Endothelial cell (in vitro differentiated cells): ENCODE measurements at places on chromosomes 5 and 9.
A peak's percentile ranks its signal among the peaks of the same experiment; 100 is the strongest.

- no peak for DNase-seq
These were observed 14.0 kb downstream of the OR13J1 start for GRCh38 chr9:35856206-35856605.

DNA sequence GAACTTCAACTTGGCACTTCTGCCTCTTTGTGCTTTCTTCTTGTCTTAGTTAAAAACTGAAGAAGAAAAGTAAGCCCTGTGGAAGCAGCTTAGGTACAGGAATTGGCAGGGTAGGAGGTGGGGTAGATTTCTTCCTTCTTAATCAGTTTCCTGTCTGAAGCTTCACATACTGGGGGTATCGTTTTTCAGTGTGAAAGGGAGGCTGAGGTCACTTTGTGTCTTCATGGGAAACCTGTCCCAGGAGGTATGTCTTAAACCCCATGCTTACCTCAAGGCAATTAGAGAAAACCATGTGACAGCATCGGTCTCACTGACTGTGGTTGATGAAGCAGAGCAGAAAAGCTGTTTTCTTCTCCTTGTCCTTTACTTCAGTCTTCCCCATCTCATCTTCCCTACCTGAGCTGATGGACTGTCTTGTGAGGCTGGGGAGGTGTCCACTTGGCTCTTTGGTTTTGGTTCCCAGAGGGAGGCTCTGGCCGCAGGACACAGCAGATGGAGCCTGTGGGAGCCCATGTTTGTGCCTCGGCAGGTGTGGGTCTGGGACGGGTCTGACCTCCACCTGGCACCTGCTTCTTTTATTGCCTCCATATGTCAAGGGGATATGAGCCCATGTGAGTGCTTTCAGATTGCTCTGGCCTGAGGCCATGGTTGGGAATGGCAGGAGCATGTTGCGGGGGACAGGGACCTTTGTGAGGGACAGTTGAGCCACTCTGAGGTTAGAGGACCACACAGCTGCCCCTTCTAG lies 47.0 kb downstream of the SH3GL2 start:
- DNase-seq = no peak

- no peak for DNase-seq
These were observed at the start of gene LMX1B for GRCh38 chr9:126613651-126614050. Gene LMX1B, plus strand, starts transcription at chr9:126613928. Its CDS starts 522 bp downstream, at chr9:126614450.

GRCh38 chr9:110187126-110187525 lies 20.8 kb downstream of the C9orf152 start:
- DNase-seq = no peak

- peak; percentile 82 for DNase-seq
These were observed 17.8 kb downstream of the NANS start for GRCh38 chr9:98074115-98074990.

GRCh38 chr9:127154003-127154389 lies 31.6 kb upstream of the ANGPTL2 start:
- no peak for DNase-seq

DNA sequence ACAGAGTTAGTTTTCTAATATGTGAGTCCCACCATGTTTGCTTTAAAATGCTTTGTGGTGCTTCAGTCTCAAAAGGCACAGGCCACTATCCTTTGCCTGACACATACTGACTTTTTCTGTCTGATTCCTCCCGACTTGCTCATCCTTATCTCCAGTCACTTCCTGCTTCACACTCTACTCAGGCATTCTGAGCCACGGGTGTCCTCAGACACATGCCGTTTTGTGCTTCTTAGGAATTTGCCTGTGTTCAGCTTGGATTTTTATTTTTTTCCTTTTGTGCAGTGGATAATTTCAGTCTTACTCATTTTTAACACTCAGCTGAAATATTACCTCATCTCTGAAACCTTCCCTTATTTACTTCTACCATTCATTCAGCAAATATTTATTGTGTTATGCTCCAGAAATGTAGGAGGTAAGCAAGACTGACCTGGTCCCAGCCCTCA lies 54.1 kb downstream of the MAN2A1 start:
- DNase-seq = no peak

DNA sequence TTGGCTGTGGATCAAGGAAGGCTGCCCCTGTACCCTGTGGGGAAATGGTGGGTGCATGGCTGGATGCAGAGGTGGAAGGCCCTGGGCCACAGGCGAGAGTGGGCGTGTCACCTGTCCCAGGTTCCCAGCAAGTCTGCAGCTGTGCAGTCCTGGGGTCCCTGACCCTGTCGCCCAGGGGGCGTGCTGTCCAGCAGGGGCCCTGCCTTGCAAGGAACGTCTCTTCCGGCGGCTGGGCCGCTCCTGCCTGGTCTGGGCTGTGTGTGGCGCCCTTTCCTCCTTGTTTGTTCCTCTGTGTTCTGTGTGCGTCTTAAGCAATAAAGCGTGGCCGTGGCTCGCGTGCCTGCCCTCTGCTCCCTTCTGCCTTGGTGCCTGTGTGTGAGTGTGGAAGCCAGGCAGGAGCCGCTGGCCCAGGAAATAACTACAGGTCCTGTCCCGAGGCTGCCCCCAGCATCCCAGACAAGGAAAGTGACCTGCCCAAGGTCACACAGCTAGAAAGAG lies 8.4 kb downstream of the SLC2A6 start:
- DNase-seq = no peak

DNA sequence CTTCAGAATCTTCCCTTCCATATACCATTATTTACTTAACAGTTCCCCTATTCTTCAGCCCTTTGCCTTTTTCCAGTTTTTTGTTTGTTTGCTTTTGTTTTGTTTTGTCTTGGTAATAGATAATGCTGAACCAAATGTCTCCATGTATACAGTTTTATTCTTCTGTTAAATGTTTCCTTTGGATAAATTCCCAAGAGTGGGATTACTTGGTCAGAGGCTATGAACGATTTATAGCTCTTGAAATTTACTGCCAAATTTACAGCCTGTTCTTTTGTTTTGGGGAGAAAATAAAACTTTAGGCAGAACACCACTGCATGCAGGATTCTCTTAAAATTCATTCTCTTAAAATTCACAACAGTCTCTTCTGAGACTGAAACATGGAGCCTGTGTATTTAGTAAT lies 38.6 kb downstream of the NR4A3 start:
- DNase-seq = no peak

DNA sequence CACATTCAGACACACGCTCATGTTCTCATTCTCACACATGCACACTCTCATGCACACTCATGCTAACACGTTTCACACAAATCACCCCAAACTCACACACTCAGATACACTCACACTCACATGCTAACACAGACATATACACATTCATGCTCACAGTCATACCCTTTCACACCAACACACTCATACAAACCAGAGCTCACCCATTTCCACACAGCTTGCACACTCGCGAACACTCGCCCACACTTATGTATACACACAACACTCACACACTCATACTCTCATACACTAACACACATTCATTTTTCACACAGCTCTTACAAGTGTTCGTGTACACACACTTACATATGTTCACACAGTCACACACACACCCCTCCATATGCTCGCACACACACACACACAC lies 64.1 kb upstream of the IL17B start:
- DNase-seq = no peak

DNA sequence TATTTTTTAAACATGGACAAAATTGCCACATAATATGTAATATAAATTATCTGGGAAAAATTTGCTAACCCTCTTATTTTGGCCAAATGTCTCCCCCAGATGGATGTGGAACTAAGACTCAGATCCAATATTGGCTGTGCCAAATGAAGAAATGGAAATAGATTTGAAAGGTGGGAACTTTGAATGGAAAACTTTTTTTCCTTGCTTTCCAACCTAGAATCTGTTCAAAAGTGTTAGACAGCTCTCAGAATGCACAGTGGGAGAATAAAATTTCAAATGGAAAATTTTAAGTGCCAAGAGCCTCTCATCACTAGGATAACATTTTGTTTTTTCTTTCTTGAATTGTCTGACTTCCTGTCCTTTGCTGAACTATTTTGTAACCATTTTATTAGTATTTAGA lies 142.6 kb upstream of the GAS1 start:
- no peak for DNase-seq

DNA sequence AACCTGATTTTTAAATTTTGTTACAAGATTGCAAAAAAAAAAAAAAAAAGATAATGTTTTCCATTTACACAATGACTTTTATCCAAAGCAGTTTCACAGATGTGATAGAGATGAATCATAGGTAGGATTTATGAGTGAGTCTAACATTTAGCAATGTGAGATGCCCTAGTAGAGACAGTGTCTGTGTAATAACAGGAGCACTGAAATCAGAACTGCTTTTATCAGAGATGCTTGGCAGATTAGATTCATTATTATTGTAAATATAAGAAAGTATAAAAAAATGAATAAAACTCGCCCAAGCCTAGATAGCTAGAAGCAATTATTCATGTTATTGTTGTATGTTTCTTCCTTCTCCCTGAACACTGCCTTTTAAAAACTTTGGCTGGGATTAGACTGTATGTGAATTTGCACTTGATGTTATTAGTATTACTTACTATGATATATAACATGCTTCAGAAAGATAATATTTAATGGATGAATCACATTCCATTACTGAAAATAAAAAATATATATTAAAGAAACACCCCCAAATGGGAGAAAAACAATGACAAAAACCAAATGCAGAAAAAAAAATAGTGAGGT lies 567.3 kb upstream of the KLF4 start:
- no peak for DNase-seq

DNA sequence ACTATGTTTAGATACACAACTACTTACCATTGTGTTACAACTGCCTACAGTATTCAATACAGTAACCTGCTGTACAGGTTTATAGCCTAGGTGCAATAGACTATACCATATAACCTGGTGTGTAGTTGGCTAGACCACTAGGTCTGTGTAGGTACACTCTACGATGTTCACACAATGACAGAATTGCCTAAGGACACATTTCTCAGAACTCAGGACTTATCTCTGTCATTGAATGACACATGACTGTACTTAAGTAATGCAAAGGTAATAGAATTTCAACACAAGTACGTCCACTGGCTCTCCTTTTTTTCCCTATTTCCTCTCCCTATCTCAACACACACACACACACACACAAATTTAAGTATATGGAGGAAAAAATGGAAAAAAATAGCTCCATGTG lies 385.6 kb downstream of the CTNND2 start:
- no peak for DNase-seq

DNA sequence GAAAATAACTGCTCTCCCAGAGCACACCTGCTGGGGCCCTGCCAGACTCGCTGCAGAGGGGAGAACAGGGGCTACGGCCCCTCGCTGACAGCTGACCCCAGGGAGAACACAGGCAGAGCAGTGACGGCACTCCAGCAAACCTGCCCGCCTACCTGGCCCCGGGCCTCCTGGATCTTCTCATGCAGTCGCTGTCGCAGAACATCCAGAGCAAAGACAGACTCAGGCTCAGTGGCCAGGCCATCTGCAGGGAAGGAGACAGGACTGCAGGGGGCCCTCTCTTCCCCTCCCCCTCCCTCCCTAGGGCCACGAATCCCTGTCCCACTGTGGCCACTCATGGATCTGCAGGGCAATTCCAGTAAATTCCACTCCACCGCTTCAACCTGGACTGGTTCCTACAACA lies 2.4 kb downstream of the SURF6 start:
- no peak for DNase-seq

DNA sequence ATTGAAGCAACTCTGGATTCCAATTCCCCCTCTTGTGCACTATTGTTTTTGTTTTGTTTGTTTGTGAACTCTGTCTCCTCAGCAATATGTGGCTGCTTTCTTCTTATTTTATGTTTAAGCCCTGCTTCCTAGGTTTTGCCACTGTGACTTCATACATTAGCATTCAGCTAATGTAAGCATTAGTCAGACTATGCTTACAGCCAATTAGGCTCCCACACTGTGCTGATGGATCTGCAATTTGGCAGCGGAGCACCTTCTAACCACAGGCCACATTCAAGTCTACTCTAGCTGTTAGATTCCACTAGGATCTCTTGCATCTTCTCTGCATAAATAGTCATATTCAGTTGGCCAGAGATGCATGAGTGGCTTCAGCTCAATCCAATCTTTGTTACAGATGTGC lies 9.6 kb upstream of the BICD2 start:
- no peak for DNase-seq

GRCh38 chr5:54717870-54718269 lies 200.3 kb downstream of the SNX18 start:
- DNase-seq = no peak

DNA sequence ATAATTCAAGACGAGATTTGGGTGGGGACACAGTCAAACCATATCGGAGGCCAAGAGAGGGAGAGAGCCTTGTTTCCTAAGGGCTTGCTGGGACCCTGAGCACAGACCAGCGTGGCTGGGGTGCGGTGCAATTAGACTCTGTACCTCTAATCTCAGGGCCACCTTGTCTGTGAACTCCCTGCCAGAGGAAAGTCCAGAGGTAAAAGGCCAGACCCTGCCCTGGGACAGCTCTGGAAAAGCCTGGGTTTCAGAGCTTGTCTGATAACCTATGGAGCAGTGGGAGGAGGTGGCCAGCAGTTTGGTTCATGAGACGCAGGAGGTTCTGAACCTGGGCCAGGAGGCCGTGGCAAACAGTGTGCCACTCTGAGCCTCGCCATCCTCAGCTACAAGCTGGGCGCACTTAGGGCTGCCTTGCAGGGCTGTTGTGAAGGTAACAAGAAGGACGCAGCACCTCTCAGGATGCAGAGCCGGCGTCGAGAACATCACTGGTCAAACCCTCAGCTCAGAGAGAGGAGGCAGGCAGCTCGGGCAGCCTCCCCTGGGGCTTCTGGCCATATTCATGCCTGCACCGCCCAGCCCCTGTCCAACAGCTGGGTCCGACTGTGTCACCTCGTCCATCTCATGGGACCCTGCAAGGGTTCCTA lies 4.8 kb upstream of the DOLPP1 start:
- no peak for DNase-seq

DNA sequence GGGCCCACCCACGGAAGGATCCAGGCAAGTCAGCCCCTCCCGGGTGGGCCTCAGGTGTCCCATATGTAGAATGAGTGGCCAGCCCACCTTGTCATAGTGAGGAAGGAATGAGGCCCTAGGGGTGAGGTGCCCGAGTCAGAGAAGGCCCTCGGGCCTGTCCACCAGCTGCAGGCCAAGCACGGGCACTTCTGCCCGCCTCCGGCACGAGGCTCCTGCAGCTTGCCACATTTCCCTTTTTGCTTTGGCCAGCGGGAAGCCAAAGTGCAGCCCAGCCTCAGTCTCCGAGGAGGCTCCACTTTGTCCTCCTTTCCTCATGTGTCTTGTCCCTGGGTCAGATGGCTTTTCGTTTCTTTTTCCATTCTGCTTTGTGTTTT lies 72.9 kb downstream of the PSMB7 start:
- DNase-seq = no peak
